ENCODE measurements at places on chromosomes 6 and 20. TPM values are rescaled to one million over a fixed set of nuclear protein-coding genes. Genes with fewer than 3 reads are reported as not detected.

DNA sequence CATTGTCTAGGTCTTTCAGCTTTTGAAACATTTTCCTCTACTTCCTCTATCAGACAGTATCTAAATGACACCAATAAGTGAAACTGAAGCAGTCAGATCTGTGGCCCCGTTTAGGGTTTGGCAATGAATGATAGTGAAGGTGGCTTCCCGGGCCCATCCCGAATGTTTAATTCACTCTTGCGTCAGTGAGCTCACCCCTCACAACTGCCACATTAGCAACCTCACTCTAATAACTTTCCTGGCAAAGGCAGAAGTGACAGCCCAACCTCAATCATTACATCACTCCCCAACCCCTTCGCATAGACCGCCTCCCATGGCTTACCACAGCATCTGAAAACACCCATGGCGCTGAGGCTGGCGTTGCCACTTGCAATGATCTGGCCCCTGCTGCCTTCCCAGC lies 92.4 kb upstream of the CD83 start:
- no peaks in the 10 kb centered on the region for H3K4me1 ChIP-seq
- H3K27ac ChIP-seq = no peak overlapping the region
- no peak for DNase-seq

- H3K27me3 ChIP-seq = no peaks in the 10 kb centered on the region
- H3K4me1 ChIP-seq = peaks cover 29% of the 10 kb centered on the region
- DNase-seq = no peak
- no peaks in the 10 kb centered on the region for H3K36me3 ChIP-seq
- H3K4me3 ChIP-seq = no peak overlapping the region
Observed at GRCh38 chr20:48706116-48706656, 121.6 kb downstream of the PREX1 start.

- H3K4me3 ChIP-seq = no peak overlapping the region
- H3K36me3 ChIP-seq = no peaks in the 10 kb centered on the region
- no peaks in the 10 kb centered on the region for H3K27me3 ChIP-seq
- no peaks in the 10 kb centered on the region for H3K4me1 ChIP-seq
- no peak overlapping the region for H3K27ac ChIP-seq
Observed at GRCh38 chr20:63342561-63343459, 18.3 kb downstream of the CHRNA4 start.

DNA sequence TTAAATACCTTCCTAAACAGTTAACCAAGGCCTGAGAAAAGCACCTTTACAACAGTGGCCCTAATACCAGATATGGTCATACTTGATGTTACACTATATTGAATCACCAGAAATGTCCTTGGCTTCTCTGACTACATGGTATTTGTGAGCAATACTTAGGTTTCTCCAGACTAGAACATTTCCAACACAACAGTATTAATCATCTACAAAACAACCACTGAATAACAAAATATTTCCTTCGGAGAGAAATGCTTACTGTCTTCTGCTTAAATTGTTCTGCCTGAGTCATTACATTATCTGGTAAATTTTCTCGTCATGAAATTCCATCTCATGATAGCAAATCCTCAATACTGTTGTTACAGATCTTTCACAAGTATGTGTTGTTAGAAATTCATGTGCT lies 252.9 kb upstream of the RUNX2 start:
- H3K27me3 ChIP-seq = no peaks in the 10 kb centered on the region
- no peak overlapping the region for H3K27ac ChIP-seq
- H3K4me1 ChIP-seq = no peaks in the 10 kb centered on the region
- no peak overlapping the region for H3K4me3 ChIP-seq

The LPIN3 gene
- 63.0 TPM for total RNA-seq

DNA sequence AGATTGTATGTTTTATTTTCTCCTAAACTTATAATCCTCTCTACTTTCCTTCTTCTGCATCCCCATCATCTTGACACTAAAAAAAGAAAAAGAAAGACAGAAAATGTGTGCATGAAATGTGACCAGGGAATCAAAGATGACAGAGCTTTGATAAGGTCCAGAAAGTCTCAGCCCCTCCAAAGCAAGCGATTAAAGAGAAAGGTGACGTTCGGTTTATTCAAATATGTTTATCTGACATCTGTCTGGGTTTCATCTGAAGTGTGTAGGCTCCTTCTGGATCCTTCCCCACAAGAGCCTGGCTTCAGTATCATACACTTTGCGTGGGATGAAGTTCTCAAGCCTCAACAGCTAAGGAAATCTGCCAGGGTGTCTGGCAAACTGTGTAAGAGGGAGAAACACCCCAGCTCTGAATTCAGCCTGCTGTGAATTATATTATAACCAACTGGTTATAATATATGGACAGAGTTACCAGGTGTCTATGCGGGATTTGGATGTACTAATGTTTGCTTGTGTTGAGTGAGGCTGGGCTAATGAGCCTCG lies 263.0 kb downstream of the ZNF217 start:
- H3K27me3 ChIP-seq = no peaks in the 10 kb centered on the region
- no peak overlapping the region for H3K27ac ChIP-seq
- no peak for DNase-seq
- H3K4me1 ChIP-seq = no peaks in the 10 kb centered on the region
- H3K4me3 ChIP-seq = no peak overlapping the region

DNA sequence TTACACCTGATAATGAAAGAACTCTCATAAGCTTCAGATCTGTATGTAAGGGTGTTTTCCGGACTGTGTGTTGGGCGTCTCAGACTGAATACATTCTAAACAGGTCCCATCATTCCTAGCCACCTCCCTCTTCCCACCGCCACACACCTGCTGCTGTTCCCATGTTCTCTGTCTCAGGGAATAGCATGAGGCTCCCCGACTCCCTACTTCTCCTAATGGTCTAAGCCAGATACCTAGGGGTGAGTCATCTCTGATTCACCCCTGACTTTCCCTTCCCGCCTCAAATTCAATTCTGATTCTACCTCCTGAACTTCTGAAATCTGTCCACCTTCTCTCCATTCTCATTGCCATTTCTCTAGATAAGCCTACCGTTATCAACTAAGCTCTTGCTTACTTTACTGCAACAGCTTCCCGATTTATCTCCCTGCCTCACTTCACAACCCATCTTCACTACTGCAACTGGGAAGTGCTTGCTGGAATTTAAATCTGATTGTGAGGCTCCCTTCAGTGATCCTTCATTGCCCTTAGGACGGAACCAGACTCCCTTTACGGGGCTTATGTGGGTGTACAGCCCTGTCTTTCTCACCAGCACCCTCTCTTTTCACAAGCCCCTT lies 1.6 kb downstream of the TMEM14A start:
- no peak overlapping the region for H3K4me3 ChIP-seq
- no peaks in the 10 kb centered on the region for H3K27me3 ChIP-seq
- H3K27ac ChIP-seq = no peak overlapping the region

DNA sequence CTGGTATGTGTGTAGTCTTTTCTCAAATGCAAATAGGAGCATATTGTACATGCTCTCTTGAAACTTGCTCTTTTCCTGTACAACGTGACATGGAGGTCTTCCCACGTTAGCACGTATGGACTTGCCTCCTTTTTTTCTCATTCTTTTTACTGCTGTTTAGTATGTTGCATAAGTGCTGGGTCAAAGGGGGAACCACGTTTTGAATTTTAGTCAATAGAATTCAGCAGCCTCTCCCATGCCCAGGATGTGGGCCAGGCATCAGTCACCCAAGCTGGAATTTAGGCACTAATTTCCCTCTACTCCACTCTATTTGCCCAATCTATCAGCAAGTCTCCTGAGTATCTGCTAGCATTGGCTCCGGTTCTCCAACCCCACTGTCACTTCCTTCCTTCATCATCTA lies 41.5 kb upstream of the RNF24 start:
- H3K27ac ChIP-seq = no peak overlapping the region
- DNase-seq = no peak
- H3K4me3 ChIP-seq = no peak overlapping the region
- peaks cover 15% of the 10 kb centered on the region for H3K4me1 ChIP-seq

GRCh38 chr6:4645713-4646360 lies 130.4 kb upstream of the CDYL start:
- no peaks in the 10 kb centered on the region for H3K4me1 ChIP-seq
- H3K36me3 ChIP-seq = no peaks in the 10 kb centered on the region
- no peak overlapping the region for H3K27ac ChIP-seq
- no peaks in the 10 kb centered on the region for H3K27me3 ChIP-seq

The OR2B2 gene
- not detected for total RNA-seq

GRCh38 chr6:40674170-40674569 lies 87.0 kb upstream of the LRFN2 start:
- H3K27ac ChIP-seq = no peak overlapping the region
- H3K4me3 ChIP-seq = no peak overlapping the region
- no peaks in the 10 kb centered on the region for H3K4me1 ChIP-seq
- H3K27me3 ChIP-seq = no peaks in the 10 kb centered on the region
- H3K36me3 ChIP-seq = no peaks in the 10 kb centered on the region

DNA sequence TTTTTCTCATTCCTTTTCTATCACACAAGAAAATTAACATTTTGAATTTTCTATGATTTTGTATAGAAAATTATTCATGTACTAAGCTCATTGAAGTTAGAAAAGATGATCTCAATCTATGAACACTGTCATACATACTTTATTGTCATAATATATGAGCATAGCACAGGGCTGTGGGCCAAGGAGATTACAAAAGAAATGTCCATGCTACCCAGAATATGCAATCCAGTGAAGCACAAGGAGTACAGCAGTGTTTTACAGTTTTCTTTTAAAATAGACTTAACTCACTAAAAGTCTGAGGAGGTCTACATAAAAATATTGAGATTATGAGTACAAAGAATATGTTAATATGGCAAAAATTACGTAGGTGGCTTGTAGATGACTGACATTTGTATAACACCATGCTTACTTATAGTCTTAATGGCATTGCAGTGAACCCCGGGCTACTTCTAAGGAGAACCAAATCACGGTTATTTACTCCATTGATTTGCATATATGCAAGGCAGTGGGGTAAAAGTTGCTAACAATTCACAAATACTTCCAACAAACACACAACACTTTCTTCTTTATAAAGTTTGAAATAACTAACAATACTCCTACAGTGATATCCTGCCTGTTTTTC lies 257.1 kb downstream of the BCKDHB start:
- H3K4me1 ChIP-seq = no peaks in the 10 kb centered on the region
- H3K4me3 ChIP-seq = no peak overlapping the region
- no peaks in the 10 kb centered on the region for H3K36me3 ChIP-seq
- DNase-seq = no peak
- H3K27me3 ChIP-seq = no peaks in the 10 kb centered on the region
- H3K27ac ChIP-seq = no peak overlapping the region

- H3K27ac ChIP-seq = no peak overlapping the region
- no peaks in the 10 kb centered on the region for H3K36me3 ChIP-seq
- no peak for DNase-seq
- peaks cover 18% of the 10 kb centered on the region for H3K4me1 ChIP-seq
- peak overlapping the region; percentile 51 for H3K4me3 ChIP-seq
Observed at GRCh38 chr6:98844244-98845210, 10.2 kb downstream of the POU3F2 start.

GRCh38 chr6:81002126-81002525 lies 750.4 kb downstream of the TENT5A start:
- H3K4me1 ChIP-seq = no peaks in the 10 kb centered on the region
- no peaks in the 10 kb centered on the region for H3K27me3 ChIP-seq
- H3K36me3 ChIP-seq = no peaks in the 10 kb centered on the region

DNA sequence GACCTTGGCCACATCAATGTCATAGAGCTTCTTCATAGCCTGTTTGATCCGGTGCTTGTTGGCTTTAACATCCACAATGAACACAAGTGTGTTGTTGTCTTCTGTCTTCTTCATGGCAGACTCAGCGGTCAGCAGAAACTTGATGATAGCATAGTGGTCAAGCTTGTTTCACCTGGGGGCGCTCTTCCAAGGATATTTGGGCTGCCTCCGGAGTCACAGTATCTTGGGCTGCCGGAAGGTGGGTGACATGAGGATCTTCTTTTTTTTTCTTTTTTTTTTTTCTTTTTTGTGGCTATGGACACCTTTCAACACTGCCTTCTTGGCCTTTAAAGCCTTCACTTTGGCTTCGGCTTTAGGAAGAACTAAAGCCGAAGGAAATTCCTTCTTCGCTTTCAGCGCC lies 244.6 kb downstream of the GJA1 start:
- no peaks in the 10 kb centered on the region for H3K36me3 ChIP-seq
- H3K27ac ChIP-seq = no peak overlapping the region
- no peaks in the 10 kb centered on the region for H3K27me3 ChIP-seq
- no peak for DNase-seq
- no peaks in the 10 kb centered on the region for H3K4me1 ChIP-seq

- H3K36me3 ChIP-seq = no peaks in the 10 kb centered on the region
- H3K27ac ChIP-seq = no peak overlapping the region
- no peak overlapping the region for H3K4me3 ChIP-seq
- peaks cover 9% of the 10 kb centered on the region for H3K4me1 ChIP-seq
- DNase-seq = no peak
Observed at GRCh38 chr6:121879149-121879548, 443.7 kb downstream of the GJA1 start.

GRCh38 chr6:2848851-2849250 lies 7.2 kb upstream of the SERPINB1 start:
- DNase-seq = no peak
- no peak overlapping the region for H3K4me3 ChIP-seq
- H3K27me3 ChIP-seq = no peaks in the 10 kb centered on the region
- no peak overlapping the region for H3K27ac ChIP-seq
- no peaks in the 10 kb centered on the region for H3K36me3 ChIP-seq
